ENCODE measurements at places on chromosomes 1 and 21. TPM values are rescaled to one million over a fixed set of nuclear protein-coding genes. Genes with fewer than 3 reads are reported as not detected.

HCRTR1 gene
- not detected for total RNA-seq

VWA1 gene
- total RNA-seq = not detected

PIK3CD gene
- 213 TPM for total RNA-seq

NDUFS2 gene
- 49.9 TPM for total RNA-seq

A3GALT2 gene
- total RNA-seq = not detected

PRAMEF11 gene
- not detected for total RNA-seq

FLG gene
- total RNA-seq = not detected
